ENCODE measurements at places on chromosomes 3 and 15.

DNA sequence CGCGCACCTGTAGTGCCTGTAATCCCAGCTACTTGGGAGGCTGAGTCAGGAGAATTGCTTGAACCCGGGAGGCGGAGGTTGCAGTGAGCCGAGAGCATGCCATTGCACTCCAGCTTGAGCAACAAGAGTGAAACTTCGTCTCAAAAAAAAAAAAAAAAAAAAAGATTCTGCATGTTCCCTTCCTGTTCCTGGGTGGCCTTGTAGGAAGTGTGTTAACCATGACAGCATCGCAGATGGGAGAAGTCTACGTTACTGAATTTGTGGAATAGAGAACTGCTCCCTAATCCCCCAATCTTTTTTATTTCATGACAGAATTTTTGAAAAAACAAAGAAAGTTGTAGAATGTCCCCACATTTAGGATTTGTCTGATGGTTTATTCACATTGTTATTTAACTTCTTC is 45.4 kb downstream of the FOXL2 start:
- no peak for DNase-seq

- DNase-seq: no peak
Observed at GRCh38 chr15:26555898-26556297, 217.0 kb downstream of the GABRB3 start.

DNA sequence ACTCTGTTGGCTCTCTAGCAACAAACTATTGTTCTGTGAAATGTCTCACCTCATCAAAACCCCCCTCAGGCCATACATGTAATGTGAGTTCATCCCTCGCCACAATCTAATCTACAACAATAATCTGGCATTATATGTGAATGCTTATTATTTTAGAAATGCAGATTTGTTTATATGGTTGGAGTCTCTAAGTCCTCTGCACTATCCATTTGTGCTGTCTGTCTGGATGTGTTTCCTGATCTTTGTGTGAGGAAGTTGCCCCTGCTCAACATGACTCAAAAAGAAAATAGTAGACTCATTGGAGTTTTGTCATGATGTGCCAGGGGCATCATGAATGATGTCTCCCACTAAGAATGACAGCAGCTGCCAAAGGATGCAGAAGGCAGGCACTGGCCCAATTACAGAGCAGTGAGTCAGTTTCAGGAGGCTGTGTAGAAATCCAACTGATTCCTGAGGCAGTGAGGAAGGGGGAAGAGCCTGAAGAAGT is 161.6 kb upstream of the PDZRN3 start:
- no peak for DNase-seq

- no peak for DNase-seq
Observed at GRCh38 chr15:62301993-62302675, 137.0 kb upstream of the C2CD4B start.

- no peak for DNase-seq
Observed at GRCh38 chr15:73075160-73075859, 23.0 kb downstream of the NEO1 start.

- peak; percentile 31 for DNase-seq
Observed at GRCh38 chr15:73305331-73306211, 63.2 kb downstream of the HCN4 start.

DNA sequence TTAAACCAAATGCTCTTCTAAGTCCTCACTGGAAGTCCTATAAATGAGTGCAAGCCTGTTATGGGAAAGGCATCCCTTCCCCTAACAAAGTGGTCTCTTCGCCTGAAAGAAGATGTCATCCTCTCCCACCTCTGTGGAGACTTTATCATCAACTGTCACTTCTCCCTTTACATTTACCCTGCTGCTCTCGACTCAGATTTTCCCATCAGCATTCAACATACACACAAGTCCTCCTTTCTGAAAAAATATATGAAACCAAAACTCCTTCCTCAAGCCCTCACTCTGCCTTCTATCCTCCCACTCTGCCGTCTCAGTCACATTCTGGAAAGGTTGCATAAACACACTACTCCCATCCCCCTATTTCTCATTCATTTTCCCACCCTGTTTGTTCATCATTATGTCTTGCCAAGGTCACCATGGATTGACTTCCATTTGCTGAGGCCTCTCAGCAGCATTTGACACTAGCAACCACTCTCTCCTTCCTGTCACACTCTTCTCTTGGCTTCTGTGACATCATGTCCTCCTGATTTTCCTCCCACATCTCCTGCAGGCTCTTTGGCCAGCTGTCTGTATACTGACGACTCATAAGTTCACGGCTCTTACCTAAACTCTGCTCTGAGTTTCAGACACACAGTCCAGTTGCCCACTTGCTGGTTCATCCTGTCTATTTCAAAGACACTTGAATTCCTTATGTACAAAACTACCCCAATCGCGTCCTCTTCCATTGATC is 70.3 kb upstream of the SMAD3 start:
- no peak for DNase-seq

- no peak for DNase-seq
Observed at GRCh38 chr15:76363251-76363650, 26.7 kb downstream of the ISL2 start.

DNA sequence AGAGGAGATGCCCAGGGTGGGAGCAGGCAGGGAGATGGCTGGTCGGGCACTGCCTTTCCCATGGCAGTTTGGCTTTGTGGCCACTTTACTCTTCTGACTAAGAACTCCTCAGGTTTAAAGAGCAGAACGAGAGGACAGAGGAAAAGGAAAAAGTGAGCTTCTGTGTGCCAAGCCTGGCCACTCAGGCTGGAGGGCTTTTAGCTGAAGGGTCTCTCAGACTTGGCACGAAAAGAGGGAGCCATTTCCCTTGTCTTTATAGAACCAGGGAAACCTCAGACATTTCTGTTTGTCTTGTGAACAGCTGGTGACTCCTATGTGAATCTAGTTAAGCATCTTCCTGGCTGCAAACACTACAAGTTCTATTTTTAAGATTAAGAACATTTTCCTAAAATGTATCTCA is 23.3 kb upstream of the PSMD6 start:
- no peak for DNase-seq

GRCh38 chr3:187242900-187243299 is 45.6 kb downstream of the RTP1 start:
- no peak for DNase-seq

- peak; percentile 4 for DNase-seq
Observed at GRCh38 chr3:122921791-122922651, 105.5 kb downstream of the SEMA5B start.

DNA sequence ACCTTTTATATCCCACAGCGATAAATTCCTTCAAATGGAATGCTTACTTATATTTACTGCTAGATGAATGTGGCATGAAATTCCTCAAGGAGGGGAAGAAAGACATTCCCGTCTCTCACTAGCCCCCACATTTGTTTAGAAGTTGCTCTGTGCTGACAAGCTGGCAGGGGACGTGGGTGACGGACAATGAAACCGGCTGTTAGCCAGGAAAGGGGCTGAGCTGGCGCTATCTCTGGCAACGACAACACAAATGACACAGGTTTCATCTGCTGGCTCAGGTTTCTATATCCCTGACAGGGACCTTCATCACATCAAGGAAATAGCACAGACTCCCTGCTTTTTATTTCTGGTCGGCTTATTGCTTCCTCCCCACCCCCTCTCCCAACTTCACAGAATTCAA is 15.8 kb downstream of the RUVBL1 start:
- DNase-seq: no peak

GRCh38 chr3:142228964-142229363 is 3.6 kb upstream of the GK5 start:
- DNase-seq: no peak

- DNase-seq: peak; percentile 66
Observed at GRCh38 chr3:50324351-50325112, 2.0 kb upstream of the HYAL2 start.

- DNase-seq: no peak
Observed at GRCh38 chr15:72706266-72706665, 20.3 kb downstream of the BBS4 start.

DNA sequence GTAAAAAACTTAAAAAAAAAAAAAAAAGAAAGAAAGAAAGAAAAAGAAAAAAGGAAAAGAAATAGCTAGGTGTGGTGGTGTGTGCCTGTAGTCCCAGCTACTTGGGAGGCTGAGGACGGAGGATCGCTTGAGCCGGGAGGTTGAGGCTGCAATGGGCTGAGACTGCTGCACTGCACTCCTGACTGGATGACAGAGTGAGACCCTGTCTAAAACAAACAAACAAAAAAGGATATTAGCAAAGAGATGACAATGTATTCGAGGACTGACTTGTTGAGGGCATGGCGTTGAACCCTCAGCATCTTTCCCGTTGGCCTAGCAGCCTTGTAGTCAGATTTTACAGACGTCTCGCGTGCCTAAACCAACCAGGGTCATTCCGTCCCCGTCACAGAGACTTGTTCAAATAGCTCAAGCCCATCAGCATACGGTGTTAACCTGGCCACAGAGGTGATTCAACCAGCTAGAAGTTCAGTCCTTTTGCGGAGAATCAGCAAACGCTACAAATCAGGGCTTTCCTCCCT is 528 bp upstream of the NIT2 start:
- no peak for DNase-seq

DNA sequence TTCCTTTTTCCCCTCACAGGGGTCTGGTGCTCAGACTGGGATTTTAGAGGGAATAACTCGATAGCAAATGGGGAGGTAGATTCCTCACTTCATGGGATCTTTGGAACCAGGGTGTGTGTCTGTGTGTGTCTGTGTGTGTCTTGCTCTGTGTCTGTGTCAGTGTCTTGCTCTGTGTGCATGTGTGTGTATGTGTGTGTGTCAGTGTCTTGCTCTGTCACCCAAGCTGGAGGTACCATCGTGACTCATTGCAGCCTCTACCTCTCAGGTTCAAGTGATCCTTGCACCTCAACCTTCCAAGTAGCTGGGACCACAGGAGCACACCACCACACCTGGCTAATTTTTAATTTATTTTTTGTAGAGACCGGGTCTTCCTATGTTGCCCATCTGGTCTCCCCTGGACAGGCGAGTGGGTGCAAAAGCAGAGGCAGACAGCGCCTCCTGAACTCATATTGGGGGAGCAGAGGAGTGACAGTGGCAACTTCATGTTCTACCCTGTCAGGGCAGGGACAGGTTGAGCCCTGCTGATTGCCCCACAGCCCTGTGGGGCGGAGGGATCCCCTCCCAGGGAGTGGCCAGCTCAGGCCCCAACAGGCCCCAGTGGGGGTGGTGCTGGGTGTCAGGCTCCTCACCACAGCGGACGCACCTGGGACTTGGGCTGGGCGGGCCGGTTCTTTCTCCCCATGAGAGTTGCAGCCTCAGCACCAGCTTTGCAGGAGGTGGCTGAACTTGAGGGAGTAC is 10.4 kb upstream of the SEMA4B start:
- peak; percentile 67 for DNase-seq

DNA sequence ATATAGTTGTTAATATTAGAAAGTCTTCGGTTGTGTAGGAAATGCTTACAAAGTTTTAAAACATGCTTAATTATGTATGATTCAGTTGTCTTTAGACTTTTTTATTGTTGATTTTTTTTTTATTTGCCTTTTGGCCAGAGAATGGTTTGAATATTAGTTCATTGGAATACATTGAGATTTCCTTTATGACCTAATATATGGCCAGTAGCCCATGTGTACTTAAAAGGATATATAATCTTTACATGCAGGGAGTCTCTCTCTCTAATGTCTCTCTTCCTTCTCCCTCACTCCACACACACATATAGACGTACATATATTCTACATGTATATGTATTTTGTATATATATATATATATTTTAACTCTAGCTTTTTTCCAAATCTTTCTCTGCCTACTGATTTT is 67.3 kb upstream of the SKIL start:
- DNase-seq: no peak

GRCh38 chr3:197533927-197534725 is 21.6 kb downstream of the BDH1 start:
- DNase-seq: no peak

GRCh38 chr15:88695691-88696251 is 57.0 kb downstream of the ISG20 start:
- no peak for DNase-seq

DNA sequence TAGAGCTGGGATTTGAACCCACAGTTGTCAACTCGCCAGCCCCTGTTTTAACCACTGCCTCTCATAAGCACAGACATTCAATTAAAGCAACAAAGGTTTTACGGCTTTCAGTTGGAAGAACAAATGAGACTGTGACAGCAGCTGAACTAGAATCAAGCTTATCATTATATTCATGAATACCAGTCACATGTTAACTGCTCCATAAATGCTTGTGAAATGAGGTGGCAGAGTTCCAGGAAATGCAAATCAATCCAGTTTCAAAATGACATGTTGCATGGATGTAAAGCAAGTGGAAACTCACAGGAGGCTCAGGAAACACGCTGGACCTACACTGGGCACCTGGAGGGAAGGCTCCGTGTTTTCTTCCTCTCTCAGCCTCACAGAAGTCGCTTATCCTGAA is 3.9 kb downstream of the GP5 start:
- no peak for DNase-seq

GRCh38 chr3:8237893-8238292 is 263.7 kb upstream of the LMCD1 start:
- DNase-seq: no peak

- DNase-seq: no peak
Observed at GRCh38 chr3:16917256-16917935, 32.6 kb downstream of the PLCL2 start.

- DNase-seq: no peak
Observed at GRCh38 chr3:159637883-159638542, 350.6 kb upstream of the IL12A start.

DNA sequence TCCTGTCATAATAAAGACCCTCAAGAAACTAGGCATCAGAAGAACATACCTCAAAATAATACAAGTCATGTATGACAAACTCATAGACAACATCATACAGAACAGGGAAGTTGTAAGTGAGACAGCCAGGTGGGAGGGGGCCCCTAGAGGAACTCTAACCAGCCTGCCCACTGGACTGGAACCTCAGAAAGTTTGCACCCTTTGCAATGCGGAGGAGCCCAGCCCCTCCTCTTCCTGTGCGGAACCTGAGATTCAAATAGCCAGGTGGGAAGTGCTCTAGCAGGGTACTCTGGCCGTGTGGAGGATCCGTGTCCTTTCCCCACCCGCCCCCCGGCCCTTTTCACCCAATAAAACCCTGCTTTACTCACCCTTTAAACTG is 387.0 kb upstream of the CBLB start:
- peak; percentile 59 for DNase-seq

- DNase-seq: no peak
Observed at GRCh38 chr15:45710657-45711056, 75.8 kb downstream of the SQOR start.

DNA sequence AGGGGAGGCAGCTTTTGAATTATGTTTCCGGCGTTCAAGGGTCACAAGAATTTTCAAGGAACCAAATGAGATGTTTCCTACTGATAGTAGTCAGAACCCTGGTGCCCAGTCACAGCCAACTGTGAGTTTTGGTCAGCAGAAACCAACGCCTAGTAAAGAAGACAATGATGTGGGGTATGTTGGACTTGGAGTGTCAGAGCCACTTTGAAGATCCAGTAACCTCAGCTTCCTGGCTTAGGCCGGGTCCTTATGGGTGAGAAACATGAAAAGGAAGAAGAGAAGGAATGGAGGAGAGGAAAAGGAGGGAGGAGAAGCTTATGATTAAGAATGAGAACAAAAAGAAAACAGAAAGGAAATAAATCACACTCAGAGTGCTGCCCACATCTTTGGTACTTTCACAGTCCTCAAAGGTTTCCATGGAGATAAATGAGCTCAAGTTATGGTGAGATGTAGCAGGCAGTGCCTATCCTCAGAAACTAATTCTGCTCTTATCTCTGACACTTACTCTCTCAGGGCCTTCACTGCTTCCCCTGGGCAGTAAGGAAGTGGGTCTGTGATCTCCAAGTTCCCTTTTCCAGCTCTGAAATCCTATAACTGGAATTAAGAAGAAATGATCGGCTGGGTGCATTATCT is 2.0 kb upstream of the MCF2L2 start:
- DNase-seq: no peak

GRCh38 chr3:12185172-12185710 is 26.5 kb upstream of the TIMP4 start:
- no peak for DNase-seq

All from CD4-positive, alpha-beta T cell treated with Interleukin-1 beta for 1 hour (primary cell).